ENCODE measurements at places on chromosomes 16 and 17.

DNA sequence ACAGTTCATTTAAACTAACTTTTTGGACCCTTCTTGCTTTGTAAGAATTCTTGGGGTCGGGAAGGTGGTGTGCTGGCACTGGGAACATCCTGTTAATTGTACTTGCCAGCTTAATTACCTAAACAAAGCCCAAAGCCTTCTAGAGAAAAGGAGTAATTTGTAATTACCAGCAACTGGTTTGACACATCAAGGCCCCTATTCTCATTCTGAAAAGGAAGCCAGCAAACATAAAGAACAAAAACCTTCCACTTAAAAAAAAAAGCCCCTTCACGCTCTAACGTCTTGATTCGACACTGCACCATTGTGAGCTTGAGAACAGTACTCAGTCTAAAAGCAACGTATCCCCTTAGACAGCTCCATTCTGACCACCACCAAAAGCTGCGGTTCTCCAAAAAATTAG is 74.7 kb upstream of the RPH3AL start:
- no peak for DNase-seq

DNA sequence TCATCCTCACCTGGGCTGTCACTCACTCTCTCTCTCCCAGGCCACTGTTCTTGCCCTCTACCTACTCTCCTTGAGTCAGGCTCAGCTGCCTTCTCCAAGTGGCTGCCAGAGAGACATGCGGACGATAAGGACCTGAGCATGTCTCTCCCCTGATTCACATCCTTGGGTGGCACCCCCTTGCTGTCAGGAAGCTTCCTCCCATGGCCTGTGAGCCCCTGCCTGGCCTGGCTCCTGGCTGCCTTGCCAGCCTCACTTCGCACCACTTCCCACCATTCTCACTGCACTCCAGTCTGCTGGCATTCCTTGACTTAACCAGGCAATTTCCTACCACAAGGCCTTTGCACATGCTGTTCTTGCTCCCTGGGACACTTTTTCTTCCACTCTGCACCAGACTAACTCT is 2.7 kb upstream of the ALDH3A1 start:
- no peak for DNase-seq

DNA sequence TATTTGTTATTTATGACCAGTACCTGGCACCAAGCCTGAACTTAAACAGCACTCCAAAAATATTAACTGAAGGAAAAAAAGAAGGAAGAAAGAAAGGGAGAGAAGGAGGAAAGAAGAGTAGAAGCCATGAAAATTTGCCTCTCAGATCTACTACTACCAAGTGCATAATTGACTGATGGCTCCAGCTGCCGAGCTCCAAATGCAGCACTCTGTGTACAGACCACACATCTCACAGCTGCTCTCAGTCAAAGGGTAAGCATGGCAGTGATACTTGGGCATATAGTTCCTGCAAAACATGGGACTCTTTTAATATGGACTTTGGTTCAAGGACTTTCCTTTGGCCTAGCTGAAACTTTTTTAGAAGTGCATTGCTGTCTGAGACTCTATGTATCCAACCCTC is 44.0 kb upstream of the NOG start:
- DNase-seq: no peak

GRCh38 chr16:74431516-74431915 is 10.2 kb upstream of the CLEC18B start:
- no peak for DNase-seq

- no peak for DNase-seq
These were observed 785 bp downstream of the NME3 start for GRCh38 chr16:1770328-1771187.

- no peak for DNase-seq
These were observed 28.3 kb upstream of the ST6GALNAC1 start for GRCh38 chr17:76671912-76672262.

GRCh38 chr17:73325527-73325842 is 13.7 kb upstream of the CDC42EP4 start:
- DNase-seq: no peak

GRCh38 chr17:62111562-62112171 is 46.6 kb upstream of the MED13 start:
- DNase-seq: no peak

- DNase-seq: no peak
These were observed 19.9 kb upstream of the RBL2 start for GRCh38 chr16:53414381-53414780.

GRCh38 chr17:51000835-51001638 is 119.6 kb downstream of the SPAG9 start:
- DNase-seq: no peak

GRCh38 chr16:56977216-56977615 is 12.1 kb upstream of the NLRC5 start:
- DNase-seq: no peak

GRCh38 chr16:65932350-65933072 is 434.0 kb upstream of the CDH5 start:
- DNase-seq: no peak

DNA sequence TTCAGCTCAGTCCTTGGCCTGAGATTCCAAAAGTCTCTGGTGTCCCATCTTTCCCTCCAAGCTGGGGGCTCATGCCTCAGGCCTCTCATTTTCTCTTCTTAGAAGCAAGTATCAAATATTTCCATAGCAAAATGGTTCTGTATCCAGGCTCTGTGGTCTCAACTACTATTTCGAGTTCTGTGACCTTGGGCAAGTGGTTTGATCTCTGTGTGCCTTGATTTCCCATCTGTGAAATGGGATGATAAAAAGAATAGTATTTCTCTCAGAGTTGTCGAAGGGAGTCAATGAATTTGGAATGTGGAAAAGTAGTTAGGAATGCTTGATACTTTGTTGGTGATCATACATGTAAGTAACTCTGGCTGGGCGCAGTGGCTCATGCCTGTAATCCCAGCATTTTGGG is 6.4 kb downstream of the SYT17 start:
- DNase-seq: no peak

DNA sequence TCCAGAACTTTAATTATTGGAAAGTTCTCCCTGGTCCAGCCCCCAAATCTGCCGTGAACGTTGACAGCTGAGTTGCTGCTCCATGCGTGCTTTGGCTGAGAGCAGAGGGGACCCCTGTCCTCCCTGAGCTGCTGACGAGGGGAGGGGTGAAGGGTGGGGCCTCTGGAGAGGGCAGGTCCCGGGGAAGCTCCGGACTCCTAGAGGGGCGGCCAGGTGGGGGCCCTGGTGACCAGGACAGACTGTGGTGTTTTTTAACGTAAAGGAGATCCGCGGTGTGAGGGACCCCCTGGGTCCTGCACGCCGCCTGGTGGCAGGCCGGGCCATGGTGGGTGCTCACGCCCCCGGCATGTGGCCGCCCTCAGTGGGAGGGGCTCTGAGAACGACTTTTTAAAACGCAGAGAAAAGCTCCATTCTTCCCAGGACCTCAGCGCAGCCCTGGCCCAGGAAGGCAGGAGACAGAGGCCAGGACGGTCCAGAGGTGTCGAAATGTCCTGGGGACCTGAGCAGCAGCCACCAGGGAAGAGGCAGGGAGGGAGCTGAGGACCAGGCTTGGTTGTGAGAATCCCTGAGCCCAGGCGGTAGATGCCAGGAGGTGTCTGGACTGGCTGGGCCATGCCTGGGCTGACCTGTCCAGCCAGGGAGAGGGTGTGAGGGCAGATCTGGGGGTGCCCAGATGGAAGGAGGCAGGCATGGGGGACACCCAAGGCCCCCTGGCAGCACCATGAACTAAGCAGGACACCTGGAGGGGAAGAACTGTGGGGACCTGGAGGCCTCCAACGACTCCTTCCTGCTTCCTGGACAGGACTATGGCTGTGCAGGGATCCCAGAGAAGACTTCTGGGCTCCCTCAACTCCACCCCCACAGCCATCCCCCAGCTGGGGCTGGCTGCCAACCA is at the start of gene MC1R:
MC1R (plus strand) TSS at position 410 of the 895 bp plus-strand sequence; CDS start at position 807, 397 bp downstream.
- DNase-seq: no peak

DNA sequence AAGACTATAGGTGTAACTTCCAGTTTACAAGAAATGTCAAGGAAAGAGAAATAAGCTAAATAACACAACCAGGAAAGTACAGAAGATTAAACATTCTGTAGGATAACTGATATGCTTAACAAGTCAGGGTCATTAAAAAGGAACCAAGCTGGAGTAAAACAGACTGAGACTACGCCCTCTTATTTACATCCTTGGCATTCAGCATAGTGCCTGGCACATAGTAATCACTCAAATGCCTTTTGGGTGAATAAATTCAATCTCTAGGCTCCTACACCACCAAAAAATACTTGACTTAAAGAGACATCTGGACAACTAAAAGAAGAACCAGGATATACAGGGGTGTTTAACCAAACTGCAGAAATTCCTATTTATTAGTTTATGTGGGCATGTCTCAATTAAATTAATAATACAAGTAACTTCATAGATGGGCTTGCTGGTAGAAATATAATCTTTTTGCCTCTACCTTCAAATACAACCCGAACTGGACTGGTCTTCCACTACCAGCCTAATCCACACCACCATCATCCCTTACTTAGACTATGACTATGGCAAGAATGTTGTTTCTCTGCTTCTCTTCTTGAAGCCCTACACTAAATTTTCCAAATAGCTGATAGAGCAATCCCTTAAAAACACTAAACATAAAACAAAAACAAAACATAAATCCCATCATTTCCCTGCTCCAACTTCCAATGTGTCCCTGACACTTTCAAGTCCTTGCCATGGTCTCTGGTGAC is 47.7 kb upstream of the ULK2 start:
- DNase-seq: no peak

GRCh38 chr17:39647256-39647655 is 10.3 kb downstream of the STARD3 start:
- no peak for DNase-seq

DNA sequence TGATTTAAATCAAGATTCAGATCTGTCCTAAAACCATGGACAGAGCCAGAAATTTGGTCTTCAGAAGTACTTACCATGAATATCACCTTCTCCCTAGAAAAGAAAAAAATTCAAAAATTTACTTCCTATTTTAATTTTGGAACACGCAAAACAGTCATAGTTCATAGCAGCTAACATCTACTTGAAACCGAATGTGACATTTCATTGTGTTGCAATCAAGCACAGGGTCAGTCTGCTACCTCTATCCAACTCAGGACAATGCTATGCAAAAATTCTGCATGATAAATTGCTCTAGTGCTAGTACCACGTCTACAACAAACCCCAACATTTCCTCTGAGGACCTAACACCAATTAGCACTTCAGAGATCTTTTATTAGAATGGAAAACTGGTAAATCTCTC is 7.7 kb downstream of the JPT1 start:
- DNase-seq: no peak

GRCh38 chr17:48738424-48738802 is 9.9 kb upstream of the HOXB13 start:
- DNase-seq: no peak

GRCh38 chr16:53611179-53611696 is 92.4 kb downstream of the RPGRIP1L start:
- no peak for DNase-seq

- no peak for DNase-seq
These were observed 23.4 kb upstream of the MYO15B start for GRCh38 chr17:75564195-75564594.

GRCh38 chr17:8563024-8563776 is 67.3 kb downstream of the MYH10 start:
- no peak for DNase-seq

GRCh38 chr17:44781551-44782325 is 22.9 kb downstream of the ADAM11 start:
- no peak for DNase-seq

- DNase-seq: no peak
These were observed 69.3 kb downstream of the STXBP4 start for GRCh38 chr17:55037828-55038227.

DNA sequence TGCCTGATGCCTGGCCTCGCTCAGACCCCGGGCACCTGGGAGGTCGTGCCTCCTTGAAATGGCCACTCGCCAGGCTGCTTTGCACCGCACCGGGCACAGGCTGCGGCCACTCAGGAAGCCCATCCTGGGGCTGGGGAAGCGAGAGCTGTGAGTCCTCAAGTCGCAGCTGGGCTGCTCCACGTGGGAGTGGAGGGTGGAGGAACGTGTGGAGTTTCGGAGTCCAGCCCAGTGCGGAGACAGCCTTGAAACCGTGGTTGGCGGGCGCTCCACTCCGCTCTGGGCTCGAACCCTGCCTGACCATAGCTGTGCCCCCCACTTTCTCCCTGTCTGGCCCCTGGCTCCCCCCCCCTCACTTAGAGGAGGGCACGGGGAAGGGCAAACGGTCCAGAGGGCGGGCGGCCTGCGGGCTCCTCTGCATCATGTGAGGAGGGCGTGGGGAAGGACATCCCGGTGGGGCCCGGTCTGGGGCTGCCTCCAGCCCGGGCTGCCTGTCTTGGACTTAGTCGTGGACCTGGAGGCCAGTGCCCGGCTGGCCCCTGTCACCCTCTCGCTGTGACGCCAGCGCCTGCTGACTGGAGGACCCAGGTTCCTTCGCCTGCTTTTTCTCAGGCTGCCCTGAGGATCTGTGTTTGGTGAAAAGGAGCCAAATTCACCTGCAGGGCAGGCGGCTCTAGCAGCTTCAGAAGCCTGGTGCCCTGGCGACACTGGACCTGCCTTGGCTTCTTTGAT is 2.5 kb downstream of the UBE2I start:
- DNase-seq: no peak

- DNase-seq: no peak
These were observed 12.0 kb downstream of the SP2 start for GRCh38 chr17:47907932-47908562.

DNA sequence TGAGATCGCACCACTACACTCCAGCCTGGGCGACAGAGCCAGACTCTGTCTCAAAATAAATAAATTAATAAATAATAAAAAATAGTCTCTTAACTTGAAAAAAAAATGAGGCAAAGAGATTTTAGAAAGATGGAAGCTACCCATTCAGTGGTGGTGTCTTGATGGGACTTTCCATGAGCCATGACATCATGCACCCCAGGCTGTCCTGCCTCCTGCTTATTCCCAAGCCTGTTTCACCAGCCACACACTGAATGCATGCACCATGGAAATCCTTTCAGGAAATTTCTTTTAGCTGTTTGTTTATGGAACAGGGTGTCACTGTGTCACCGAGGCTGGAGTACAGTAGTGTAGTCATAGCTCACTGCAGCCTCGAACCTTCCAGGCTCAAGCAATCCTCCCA is 8.9 kb upstream of the DLX3 start:
- no peak for DNase-seq

DNA sequence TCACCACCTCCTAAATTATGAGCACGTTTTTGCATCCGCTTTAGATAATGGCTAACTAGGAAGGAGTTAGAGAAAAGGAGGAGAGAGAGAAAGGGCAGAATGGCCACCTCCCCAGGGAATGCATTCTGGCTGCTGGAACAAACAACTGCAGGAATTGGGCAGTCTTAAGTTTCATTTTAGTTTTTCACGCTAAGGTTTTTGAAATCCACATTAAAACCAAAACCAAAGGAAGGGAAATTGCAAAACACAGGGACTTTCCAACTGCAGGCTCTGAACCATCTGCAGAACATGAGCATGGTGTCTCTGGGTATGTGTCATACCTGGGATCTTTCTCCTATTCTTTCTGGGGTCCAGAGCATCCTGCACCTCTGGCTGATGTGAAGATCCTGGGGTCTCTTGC is 12.1 kb upstream of the CCL8 start:
- no peak for DNase-seq

DNA sequence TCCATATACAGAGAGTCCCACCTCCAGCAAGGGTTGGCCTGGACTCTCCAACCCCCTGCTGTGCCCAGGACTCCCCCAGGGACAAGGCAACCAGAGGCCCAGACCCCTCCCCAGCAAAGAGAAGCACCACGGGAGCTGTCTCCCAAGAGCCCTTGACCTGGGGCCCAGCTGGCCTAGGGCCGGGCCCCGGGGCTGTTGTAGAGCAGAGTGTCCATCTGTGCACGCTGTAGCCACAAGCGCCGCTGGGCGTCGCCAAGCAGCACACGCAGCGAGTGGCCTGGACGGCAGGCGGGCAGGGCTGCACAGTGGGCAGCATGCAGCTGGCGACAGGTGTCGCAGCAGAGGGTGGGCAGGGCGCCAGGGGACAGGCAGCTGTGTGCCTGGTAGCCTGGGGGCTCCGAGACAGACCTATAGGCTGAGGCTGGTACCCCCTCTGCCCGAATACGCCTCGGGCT is 4.3 kb downstream of the SPATA2L start:
- no peak for DNase-seq
